ENCODE measurements at places on chromosomes 6 and 20.

DNA sequence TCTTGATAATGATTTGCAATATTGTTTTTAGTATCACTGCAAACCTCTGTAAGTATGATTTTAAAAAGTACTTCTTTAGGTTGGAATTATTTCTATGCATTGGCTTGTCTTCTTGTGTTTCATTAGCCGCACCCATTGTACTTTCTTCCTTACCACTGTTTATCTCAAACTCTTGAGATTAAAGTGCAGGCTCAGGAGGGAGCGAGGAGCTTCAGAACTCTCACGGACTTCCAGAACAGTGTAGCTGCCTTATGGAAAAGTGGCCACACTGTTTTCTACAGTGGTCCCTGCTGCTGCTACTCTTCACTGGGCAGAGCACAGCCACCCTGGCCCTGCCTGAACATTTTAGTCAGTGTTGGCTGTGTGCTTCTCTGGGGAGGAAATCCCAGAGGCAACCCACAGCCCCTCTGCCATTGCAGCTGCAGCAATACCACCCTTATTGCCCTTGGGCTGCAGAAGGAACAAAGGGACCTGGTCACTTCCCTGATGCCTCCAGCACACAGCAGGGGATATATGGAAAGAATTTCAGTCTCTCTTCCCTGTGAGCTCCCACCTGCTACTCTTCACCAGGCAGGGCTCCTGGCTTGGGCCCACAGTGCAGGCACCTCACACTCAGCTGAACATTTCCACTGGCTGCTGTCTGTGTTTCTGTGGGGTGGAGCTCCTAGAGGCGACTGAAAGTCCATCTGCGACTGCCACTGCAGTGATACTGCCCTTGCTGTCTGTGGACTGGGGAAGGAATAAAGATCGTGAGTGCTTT, 91.7 kb upstream of the MAP3K4 start:
- no peak for DNase-seq

GRCh38 chr20:5967469-5967868, 17.0 kb downstream of the MCM8 start:
- DNase-seq = no peak

- DNase-seq = no peak
Measured at GRCh38 chr6:154938221-154938580, 56.9 kb upstream of the TIAM2 start.

GRCh38 chr20:21901470-21902275, 196.2 kb downstream of the PAX1 start:
- no peak for DNase-seq

GRCh38 chr20:10611357-10611756, 62.4 kb downstream of the JAG1 start:
- DNase-seq = peak; percentile 27

DNA sequence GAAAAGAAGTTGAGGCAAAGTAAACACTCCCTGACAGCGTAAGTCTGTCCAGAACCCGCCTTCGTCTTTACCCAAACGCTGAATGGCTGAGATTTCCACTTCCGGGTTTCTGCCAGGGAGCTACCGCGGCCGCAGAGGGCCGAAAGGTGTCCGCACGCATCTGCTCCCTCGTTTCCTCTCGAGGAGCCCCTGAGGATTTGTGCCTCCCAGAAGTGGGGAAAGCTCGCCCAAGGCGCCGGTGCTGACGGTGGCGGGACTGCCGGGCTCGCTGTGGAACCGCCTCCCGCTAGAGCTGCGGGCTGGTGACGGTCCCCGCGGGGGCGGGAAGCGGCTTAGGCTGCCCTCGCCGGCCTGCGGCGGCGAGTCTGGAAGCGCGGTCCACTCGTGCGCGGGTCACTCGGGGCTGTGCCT, 1760.2 kb upstream of the DEFB115 start:
- no peak for DNase-seq
